Activated T-helper 1 cell treated with anti-CD3 and anti-CD28 coated beads, Interleukin-12 subunit alpha, Interleukin-12 subunit beta, Interleukin-2, Interleukin-4 antibody, amounts not matched to agents 30 ng/mL and 10 ng/mL and 1 ng/mL, durations not matched to agents 14 hours and 24 hours and 36 hours (primary cell): ENCODE measurements at places on chromosomes 2 and 18. TPM values are rescaled to one million over a fixed set of nuclear protein-coding genes. Genes with fewer than 3 reads are reported as not detected.

Gene NAB1
- total RNA-seq = 34.1 and 35.3 TPM in 2 replicates

Gene DNAJC5G
- not detected in 2 replicates for total RNA-seq

Gene FSIP2
- 0.23 TPM in 1 of 2 replicates, not detected in the other for total RNA-seq

Gene MYOM1
- total RNA-seq = 0.22 and 1.4 TPM in 2 replicates

Gene HSBP1L1
- 9.0 and 10.0 TPM in 2 replicates for total RNA-seq

Gene LCT
- 0.41 and 0.42 TPM in 2 replicates for total RNA-seq

Gene HAUS1
- total RNA-seq = 41.8 and 42.1 TPM in 2 replicates

DNA sequence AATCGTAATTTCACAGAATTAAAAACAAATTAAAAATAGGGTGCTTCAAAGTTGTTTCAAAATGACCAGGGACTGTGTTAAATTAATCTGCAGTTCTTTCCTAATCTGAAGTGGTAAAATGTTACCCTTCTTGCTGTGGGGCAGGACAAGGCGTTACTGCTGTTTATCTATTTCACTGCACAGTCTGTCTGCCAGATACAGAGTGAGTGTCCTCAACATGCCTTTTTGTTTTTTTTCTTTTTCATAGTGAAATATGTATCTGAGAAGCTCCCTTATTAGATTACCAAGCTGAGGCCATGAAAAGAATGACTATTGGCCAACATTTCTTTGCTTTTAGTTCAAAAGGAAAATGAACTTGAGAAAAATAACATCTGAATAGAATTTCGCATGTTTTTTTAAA is 38.0 kb downstream of the KCTD1 start:
- no peak for DNase-seq
- H3K27ac ChIP-seq = no peak overlapping the region
- H3K36me3 ChIP-seq = no peaks in the 10 kb centered on the region
- H3K27me3 ChIP-seq = no peaks in the 10 kb centered on the region
- no peak overlapping the region for H3K4me3 ChIP-seq

DNA sequence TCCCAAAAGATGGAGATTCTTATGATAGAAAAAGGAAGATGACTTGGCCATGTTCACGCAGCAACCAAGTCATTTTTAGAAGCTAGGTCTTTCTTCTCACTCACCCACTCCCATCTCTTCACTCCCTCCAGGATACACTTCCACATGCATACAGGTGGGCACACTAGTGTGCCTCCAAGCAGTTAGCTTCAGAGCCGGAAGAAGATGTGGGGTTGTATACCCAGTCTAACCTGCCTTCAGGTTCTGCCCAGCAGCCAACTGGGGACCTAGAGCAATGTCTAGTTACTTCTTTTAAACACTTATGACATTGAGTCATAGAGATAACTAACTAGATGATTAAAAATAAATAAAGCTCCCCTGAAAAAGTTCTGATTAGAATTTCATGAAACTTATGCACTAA is 21.8 kb upstream of the TANK start:
- H3K4me3 ChIP-seq = peak overlapping the region; percentile 94
- H3K36me3 ChIP-seq = peaks cover 35% of the 10 kb centered on the region
- peak overlapping the region; percentile 96 for H3K27ac ChIP-seq
- H3K4me1 ChIP-seq = peaks cover 68% of the 10 kb centered on the region
- H3K27me3 ChIP-seq = no peaks in the 10 kb centered on the region

DNA sequence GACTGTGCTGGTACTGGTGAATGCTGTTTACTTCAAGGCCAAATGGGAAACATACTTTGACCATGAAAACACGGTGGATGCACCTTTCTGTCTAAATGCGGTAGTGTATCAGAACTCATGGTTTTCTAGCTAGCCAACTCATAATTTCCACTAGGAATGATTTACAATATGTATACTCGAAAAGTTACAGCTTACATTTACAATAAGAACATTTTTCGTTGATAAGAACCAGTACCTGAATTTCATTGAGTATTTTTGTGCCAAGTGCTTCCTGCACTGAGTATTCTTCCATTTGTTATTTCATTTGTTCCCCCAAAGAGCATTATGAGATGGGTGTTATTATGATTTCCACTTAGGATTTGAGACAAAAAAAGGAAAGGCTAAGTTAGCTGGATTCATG is 21.9 kb downstream of the SERPINB12 start:
- DNase-seq = no peak
- no peak overlapping the region for H3K4me3 ChIP-seq
- H3K27me3 ChIP-seq = peaks cover 10% of the 10 kb centered on the region
- H3K4me1 ChIP-seq = no peaks in the 10 kb centered on the region
- H3K27ac ChIP-seq = no peak overlapping the region
- H3K36me3 ChIP-seq = no peaks in the 10 kb centered on the region

- H3K4me3 ChIP-seq = no peak overlapping the region
- H3K27me3 ChIP-seq = no peaks in the 10 kb centered on the region
- H3K36me3 ChIP-seq = no peaks in the 10 kb centered on the region
- DNase-seq = no peak
Measured at GRCh38 chr18:35736696-35737095, 155.2 kb downstream of the GALNT1 start.

DNA sequence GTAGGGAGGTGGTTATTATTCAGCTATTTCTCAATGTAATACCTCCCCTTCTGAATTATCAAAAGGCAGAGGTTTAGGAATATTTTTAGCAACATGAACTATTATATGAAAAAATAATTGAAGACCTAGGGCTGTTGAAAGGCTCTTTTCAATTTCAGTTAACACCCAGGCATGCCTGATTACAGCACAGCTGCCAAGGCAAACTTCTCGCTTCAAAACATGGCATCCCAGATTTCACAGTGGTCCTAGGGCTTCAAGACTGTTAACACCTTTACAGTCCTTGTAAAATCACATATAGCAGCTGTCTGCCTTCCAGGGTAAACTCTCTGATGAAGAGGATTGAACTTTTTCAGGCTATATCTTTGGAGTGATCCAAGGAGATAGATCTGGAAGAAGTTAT is 23.2 kb downstream of the CTLA4 start:
- DNase-seq = no peak
- H3K27ac ChIP-seq = peak overlapping the region; percentile 86
- H3K27me3 ChIP-seq = no peaks in the 10 kb centered on the region
- H3K4me1 ChIP-seq = peaks cover 81% of the 10 kb centered on the region
- H3K4me3 ChIP-seq = peak overlapping the region; percentile 41
- peaks cover 5% of the 10 kb centered on the region for H3K36me3 ChIP-seq

DNA sequence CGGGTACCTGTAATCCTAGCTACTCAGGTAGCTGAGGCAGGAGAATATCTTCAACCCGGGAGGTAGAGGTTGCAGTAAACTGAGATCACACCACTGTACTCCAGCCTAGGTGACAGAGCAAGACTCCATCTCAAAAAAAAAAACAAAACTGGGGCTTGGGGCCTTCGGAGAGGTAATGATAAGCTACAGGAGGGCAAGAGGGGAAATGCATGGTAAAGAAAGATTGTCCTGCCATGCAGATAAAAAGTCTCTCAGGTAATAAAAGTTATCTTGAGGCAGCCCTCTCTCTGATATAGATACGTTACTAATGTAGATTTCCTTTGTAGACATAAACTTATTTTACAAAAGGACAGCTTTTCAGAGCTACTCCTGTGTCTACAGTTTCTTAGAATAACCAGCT is 3.7 kb upstream of the RAB1A start:
- H3K27me3 ChIP-seq = peaks cover 16% of the 10 kb centered on the region
- H3K27ac ChIP-seq = no peak overlapping the region
- peaks cover 4% of the 10 kb centered on the region for H3K36me3 ChIP-seq
- no peak for DNase-seq
- peaks cover 12% of the 10 kb centered on the region for H3K4me1 ChIP-seq

- H3K36me3 ChIP-seq = no peaks in the 10 kb centered on the region
- no peak overlapping the region for H3K27ac ChIP-seq
- H3K27me3 ChIP-seq = no peaks in the 10 kb centered on the region
- H3K4me3 ChIP-seq = no peak overlapping the region
- no peak for DNase-seq
- no peaks in the 10 kb centered on the region for H3K4me1 ChIP-seq
Measured at GRCh38 chr2:129756276-129756675, 223.2 kb upstream of the RAB6C start.

DNA sequence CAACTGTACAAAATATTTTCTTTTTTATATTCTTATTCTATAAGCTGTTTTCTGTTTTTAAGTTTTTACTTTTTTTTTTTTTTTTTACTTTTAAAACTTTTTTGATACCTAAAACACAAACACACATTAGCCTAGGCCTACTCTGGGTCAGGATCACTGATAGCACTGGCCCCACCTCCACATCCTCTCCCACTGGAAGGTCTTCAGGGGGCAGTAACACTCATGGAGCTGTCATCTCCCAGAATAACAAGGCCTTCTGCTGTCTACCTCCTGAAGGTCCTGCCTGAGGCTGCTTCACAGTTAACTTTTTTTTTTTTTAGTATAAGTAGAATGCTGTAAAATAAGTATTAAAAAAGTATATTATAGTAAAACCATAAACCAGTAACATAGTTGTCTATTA is 415.1 kb downstream of the PTPRM start:
- no peak for DNase-seq
- H3K36me3 ChIP-seq = no peaks in the 10 kb centered on the region
- no peak overlapping the region for H3K4me3 ChIP-seq
- H3K4me1 ChIP-seq = no peaks in the 10 kb centered on the region
- H3K27me3 ChIP-seq = no peaks in the 10 kb centered on the region
- no peak overlapping the region for H3K27ac ChIP-seq

DNA sequence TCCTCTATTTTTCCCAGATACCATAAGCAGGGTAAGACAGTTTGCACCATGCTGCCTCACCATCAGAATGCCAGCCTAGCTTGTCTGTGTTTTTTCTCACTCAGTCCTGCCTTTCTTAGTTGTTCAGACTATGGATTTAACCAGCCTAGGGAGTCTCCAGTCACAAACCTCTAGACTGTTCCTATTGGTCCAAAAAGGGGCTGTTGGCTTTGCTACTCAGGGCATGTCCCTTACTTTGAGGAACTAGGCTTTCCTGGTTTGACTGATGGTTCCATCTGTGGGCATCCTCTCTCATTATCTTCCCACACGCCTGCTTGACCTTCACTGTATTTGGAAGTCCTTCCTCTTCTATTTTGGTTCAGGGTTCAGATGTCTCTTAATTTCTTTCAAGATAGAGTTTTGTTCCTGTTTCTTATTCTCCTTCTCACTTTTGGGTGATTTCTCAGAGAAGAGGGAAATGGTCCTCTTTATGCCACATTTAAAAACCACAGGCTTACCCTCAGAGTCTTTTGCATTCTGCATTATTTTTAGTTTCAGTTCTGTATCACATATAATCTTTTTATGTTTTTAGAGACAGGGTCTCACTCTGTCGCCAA is 31.3 kb upstream of the TMEM131 start:
- H3K27ac ChIP-seq = peak overlapping the region; percentile 42
- DNase-seq = no peak
- H3K36me3 ChIP-seq = no peaks in the 10 kb centered on the region
- H3K27me3 ChIP-seq = peaks cover 2% of the 10 kb centered on the region
- peaks cover 25% of the 10 kb centered on the region for H3K4me1 ChIP-seq

GRCh38 chr18:59377613-59378337 is 18.7 kb upstream of the LMAN1 start:
- no peak overlapping the region for H3K4me3 ChIP-seq
- H3K4me1 ChIP-seq = peaks cover 25% of the 10 kb centered on the region
- peaks cover 20% of the 10 kb centered on the region for H3K27me3 ChIP-seq

GRCh38 chr2:118667964-118668363 is 179.5 kb downstream of the EN1 start:
- H3K27me3 ChIP-seq = no peaks in the 10 kb centered on the region
- no peak overlapping the region for H3K27ac ChIP-seq
- H3K4me1 ChIP-seq = no peaks in the 10 kb centered on the region

GRCh38 chr2:232581725-232582124 is 31.2 kb downstream of the EIF4E2 start:
- no peak overlapping the region for H3K27ac ChIP-seq
- H3K36me3 ChIP-seq = peaks cover 16% of the 10 kb centered on the region
- H3K4me1 ChIP-seq = peaks cover 14% of the 10 kb centered on the region
- H3K4me3 ChIP-seq = no peak overlapping the region
- no peaks in the 10 kb centered on the region for H3K27me3 ChIP-seq

DNA sequence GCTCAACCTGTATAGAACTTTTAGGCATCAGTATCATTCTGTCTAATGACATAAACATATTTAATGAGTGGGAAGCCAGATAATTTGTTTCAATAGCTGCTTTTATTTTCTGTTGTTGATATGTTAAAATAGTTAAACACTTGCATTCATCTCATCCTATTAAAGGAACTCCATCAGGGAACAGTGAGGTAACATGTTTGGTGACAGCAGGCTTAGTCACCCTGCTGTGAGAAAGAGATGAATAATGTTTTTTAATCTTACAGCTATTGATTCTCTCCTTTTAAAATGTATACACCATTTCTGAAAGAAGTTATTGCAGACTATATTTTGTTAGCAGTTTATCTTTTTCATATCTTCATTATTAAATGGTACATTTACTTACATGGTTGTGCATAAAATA is 123.3 kb upstream of the CWC22 start:
- peaks cover 10% of the 10 kb centered on the region for H3K27me3 ChIP-seq
- no peaks in the 10 kb centered on the region for H3K36me3 ChIP-seq
- DNase-seq = no peak
- no peak overlapping the region for H3K4me3 ChIP-seq

GRCh38 chr2:120291401-120292311 is 39.0 kb downstream of the RALB start:
- no peaks in the 10 kb centered on the region for H3K27me3 ChIP-seq
- no peak for DNase-seq
- peaks cover 56% of the 10 kb centered on the region for H3K36me3 ChIP-seq
- H3K4me3 ChIP-seq = peak overlapping the region; percentile 37
- peaks cover 68% of the 10 kb centered on the region for H3K4me1 ChIP-seq

GRCh38 chr18:67280486-67281242 is 235.9 kb downstream of the DSEL start:
- no peaks in the 10 kb centered on the region for H3K27me3 ChIP-seq
- no peak for DNase-seq
- no peak overlapping the region for H3K4me3 ChIP-seq
- no peaks in the 10 kb centered on the region for H3K4me1 ChIP-seq
- no peaks in the 10 kb centered on the region for H3K36me3 ChIP-seq

GRCh38 chr2:220786216-220786615 is 785.9 kb downstream of the EPHA4 start:
- no peak overlapping the region for H3K27ac ChIP-seq
- no peak overlapping the region for H3K4me3 ChIP-seq
- no peaks in the 10 kb centered on the region for H3K36me3 ChIP-seq
- no peak for DNase-seq
- H3K27me3 ChIP-seq = no peaks in the 10 kb centered on the region

DNA sequence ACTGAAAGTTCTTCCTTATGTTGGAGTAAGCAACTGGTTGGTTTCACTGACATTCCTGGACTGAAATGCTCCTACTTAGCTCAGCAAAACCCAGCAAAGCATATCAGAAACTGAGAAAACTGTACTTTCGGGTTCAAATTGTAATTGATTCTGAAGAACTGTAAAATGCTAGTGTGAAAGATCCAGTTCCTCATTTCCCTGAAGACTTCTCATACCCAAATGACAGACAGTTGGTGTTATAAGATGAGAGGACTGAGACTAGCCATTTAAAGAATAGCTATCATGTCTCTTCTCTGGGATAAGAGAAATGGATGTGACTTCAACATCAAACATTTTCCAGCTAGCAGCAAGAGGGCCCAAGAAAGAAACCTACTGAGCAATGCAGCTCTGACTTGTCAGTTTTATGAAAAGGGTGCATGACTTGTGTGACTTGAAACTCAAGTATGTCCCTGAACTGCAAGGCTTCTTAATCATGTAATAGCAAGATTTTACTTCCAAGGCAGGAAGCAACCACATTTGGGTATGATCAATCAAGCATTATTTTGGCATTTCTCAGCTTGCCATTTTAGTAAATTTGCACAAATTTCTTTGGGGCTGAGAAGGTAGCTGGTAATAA is 420.3 kb upstream of the MMADHC start:
- H3K27ac ChIP-seq = no peak overlapping the region
- no peak for DNase-seq
- H3K4me1 ChIP-seq = no peaks in the 10 kb centered on the region
- H3K27me3 ChIP-seq = no peaks in the 10 kb centered on the region
- H3K36me3 ChIP-seq = no peaks in the 10 kb centered on the region

GRCh38 chr2:236805800-236806531 is 236.3 kb downstream of the ACKR3 start:
- no peak overlapping the region for H3K27ac ChIP-seq
- no peak for DNase-seq
- no peaks in the 10 kb centered on the region for H3K4me1 ChIP-seq
- no peak overlapping the region for H3K4me3 ChIP-seq
- H3K36me3 ChIP-seq = no peaks in the 10 kb centered on the region
- H3K27me3 ChIP-seq = peaks cover 5% of the 10 kb centered on the region
